Putamen (tissue), 1 donor: ENCODE measurements at places on chromosomes 1 and 21.

GRCh38 chr1:223738465-223739365, 26.4 kb downstream of the CAPN2 start:
- no peak for DNase-seq

GRCh38 chr1:2643414-2644077, 10.7 kb upstream of the MMEL1 start:
- no peak for DNase-seq

GRCh38 chr1:23902321-23903278, 10.6 kb downstream of the CNR2 start:
- no peak for DNase-seq

DNA sequence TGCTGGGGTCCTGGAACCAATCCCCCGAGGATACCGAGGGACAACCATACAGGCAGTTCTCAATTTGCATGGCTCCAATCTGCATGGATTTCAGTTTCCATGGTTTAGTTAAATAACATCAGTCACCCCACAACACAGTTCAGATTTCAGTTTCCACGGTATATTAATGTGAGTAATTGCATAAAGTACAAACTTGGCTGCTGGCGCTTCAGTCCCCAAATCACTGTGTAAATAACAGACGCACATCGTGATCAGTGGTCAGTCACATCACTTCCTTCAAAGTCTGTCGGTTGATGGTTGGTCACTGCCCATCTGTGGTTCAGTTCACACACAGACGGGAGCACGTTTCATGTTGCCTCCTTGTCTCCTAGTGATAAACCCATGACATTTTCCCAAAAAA, 66.4 kb upstream of the LPGAT1 start:
- no peak for DNase-seq

- DNase-seq = no peak
Observed at GRCh38 chr1:240528591-240528990, 83.4 kb downstream of the GREM2 start.

DNA sequence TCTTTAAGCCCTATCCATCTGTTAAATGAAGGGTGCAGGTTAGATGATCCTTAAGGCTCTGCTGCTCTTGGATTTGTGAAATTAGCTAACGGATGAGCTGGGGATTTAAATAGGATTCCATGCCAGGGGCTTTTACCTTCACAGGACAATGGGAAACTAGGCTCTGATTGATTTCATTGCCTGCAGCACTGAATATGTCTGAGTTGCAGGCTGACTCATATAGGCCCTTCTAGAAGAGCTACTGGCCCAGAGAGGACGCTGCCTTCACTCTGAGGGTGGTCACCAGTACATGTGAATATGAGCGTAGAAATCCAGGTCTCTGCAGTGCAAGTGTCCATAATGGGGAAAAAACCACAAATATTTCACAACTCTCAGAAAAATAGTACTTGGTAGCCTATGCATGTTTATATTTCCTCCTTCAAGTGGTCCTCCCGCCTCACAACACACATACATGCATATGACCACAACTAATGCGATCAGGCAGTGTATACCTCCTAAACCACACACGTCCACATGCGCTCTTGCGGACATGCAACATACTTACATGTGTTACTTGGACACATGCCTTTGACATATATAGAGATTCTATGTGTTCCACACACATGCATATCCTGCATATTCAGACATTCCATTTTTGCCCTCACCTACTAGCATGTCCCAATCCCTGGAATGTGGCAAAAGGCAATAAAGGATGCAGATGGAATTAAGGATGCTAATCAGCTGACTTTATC, 233.8 kb upstream of the JUN start:
- DNase-seq = no peak

GRCh38 chr1:70140894-70141293, 64.5 kb downstream of the LRRC40 start:
- DNase-seq = no peak

DNA sequence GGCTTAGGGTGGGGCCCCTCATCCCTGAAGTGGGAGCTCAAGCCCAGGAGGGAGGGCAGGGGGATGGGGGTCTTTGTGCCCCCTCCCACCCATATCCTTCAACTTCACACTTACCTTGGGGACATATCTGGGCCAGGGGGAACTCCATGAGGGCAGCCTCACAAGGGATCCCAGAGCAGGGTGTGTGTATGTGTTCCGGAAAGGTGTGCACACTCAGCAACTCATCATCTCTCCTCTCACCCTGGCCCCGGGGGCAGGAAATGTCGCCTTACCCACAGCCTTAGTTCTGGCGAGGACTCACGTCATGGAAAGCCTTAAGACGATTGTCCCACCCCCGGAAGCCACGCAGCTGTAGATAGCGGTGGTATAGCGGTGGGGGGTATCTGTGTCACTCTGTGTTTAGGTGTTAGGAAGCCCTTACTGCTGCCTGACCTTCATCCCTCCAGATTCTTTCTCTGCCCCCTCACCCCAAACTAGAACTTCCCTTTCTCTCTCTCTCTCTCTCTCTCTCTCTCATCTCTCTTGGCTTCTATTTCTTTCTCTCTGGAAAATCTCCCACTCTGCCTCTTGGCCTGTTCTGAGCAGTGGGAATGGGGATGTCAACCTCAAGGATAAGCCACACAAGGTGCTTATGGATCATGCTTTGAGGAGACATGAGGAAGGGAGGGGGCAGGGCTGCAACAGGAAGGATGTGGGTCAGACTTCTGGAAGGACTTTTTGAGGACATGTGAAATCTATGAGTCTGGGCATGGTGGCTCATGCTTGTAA, at the start of gene SH2D2A:
SH2D2A (minus strand) TSS at position 288 of the 768 bp plus-strand sequence; CDS start at position 148, 140 bp downstream.
- no peak for DNase-seq

DNA sequence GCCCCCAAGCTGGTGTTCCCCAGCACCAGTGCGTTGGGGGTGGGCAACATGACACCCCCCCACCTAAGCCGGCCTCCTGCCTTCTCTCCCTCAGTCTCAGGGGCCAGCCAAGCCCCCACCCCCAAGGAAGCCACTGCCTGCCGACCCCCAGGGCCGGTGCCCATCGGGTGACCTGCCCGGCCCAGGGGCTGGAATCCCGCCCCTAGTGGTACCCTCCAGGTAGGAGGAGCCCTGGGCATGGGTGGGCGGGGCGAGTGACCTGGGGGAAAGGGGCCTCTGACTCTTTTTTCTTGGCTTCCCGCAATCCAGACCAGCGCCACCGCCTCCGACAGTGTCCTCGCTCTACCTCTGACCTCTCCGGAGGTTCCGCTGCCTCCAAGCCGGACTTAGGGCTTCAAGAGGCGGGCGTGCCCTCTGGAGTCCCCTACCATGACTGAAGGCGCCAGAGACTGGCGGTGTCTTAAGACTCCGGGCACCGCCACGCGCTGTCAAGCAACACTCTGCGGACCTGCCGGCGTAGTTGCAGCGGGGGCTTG, 1.3 kb upstream of the EFNA4 start:
- DNase-seq = no peak

GRCh38 chr1:151006327-151007052, at the start of gene MINDY1:
Gene MINDY1 (minus strand): TSS chr1:151006902. CDS start chr1:151002617, 4,285 bp downstream.
- DNase-seq = peak; percentile 93
